Epithelial cell of proximal tubule (primary cell): ENCODE measurements at places on chromosomes 6 and 20. TPM values are rescaled to one million over a fixed set of nuclear protein-coding genes. Genes with fewer than 3 reads are reported as not detected.

FAM83D gene
- total RNA-seq = 56.7 and 72.8 TPM in 2 replicates

DNA sequence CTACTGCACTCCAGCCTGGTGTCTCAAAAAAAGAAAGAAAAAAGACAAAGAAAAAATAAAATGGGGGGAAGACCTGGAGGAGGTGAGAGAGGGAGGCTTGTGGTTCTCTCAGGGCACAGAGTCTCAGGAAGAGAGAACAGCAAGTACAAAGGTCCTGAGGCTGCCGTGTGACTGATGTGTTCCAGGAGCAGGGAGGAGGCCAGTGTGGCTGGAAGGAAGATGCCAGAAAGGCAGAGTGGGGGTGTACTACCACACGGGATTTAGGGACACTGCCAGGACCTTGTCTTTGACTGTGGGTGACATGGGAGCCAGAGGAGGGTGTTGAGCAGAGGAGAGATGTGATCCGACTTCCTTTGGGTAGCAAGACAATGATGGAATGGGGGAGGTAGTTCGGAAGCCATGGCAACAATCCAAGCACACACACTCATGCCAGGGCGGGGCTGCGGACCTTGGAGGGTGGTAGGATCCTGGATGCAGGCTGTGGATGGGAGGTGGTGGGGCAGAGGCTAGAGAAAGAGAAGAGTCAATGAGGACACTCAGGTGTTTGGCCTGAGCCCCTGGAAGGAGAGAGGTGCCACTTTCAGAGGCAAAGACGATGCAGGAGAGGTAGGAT lies 136.4 kb upstream of the PTPN1 start:
- no peak for DNase-seq

GRCh38 chr6:33785778-33786177 lies 3.2 kb downstream of the LEMD2 start:
- no peak for DNase-seq

DNA sequence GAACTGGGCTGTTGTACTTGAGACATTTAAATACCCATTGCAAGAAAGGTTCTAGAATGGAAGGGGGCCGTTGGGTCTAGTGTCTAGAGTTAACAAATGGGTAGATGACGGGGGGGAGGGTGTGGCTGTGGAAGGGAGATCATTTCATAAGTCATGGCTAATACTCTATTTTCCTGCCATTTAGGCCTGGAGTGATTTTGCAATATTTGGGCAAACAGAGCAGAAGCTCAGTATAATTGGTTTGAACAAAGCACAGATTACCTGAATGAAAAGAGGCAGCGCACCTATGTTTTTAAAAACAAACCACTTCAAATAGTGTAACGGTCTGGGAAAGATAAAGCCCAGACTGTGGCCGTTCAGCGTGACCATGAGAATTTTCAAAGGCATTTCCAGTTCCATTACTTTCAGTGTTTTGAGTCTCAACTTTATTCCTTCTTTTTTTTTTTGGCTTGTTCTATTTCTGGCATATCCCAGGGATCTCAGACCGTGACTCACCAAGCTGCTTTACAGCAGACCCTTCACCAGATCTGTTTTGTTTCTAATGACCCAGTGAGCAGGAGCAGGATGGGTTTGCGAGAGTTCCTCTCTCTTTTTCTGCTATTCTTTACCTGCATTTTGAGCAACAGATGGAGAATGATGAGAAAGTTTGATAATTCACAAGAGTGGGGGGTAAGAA lies 73.7 kb downstream of the LYRM2 start:
- no peak for DNase-seq

DNA sequence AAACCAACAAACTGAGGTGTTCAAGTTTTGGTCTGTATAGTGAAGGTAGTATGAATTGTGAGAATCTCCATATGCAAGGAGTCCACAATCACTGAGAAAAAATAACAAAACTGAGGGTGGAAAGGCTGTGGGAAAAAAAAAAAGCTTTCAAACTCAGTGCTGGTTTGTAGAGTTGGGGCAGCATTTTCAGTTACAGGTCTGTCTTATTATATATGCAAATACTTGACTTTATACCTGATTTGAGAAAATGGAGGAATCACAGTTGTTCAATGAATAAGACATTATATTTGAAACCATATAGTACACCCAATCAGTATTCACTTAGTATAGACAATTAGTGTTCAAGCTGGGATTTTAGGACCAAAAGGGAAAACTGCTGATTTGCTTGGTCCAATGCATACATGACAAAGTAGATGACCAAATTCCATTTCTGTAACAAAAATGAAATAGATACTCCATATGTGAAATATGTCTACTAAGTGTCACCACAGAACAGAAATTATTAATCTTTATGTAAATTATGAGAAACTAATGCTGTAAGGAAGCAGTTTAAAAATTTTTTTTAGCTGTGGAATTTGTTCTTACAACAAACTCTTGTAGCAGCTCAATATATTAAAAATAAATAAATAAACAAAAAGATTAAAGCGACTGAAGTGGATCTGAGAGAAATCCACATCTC lies 187.7 kb downstream of the ASCC3 start:
- no peak for DNase-seq

DNA sequence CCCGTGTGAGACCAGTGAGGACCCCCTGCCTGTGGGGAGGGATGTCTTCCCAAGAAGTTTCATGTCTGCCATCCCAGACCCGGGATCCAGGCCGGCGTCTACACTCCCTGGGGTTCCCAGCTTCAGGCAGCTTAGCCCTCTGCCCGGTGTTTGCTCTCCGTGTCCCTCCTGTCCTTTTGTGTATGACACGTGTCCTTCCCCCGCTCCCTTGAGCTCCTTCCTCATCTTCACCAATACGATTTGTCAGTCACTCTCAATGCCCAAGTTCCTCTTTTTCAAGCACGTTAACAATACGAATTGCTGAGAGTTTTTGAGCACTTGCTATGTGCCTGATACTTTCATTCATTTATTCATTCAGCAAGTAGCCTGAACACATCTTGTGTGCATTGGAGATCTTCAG lies 115.6 kb upstream of the PTPN1 start:
- no peak for DNase-seq

GRCh38 chr6:90249034-90249433 lies 47.6 kb downstream of the BACH2 start:
- DNase-seq = no peak

- DNase-seq = no peak
Measured at GRCh38 chr20:46215913-46216707, 92.2 kb downstream of the CDH22 start.
